ENCODE measurements at places on chromosomes 5 and 9.

GRCh38 chr9:89993678-89994630, 389.1 kb downstream of the GADD45G start:
- no peak for DNase-seq

DNA sequence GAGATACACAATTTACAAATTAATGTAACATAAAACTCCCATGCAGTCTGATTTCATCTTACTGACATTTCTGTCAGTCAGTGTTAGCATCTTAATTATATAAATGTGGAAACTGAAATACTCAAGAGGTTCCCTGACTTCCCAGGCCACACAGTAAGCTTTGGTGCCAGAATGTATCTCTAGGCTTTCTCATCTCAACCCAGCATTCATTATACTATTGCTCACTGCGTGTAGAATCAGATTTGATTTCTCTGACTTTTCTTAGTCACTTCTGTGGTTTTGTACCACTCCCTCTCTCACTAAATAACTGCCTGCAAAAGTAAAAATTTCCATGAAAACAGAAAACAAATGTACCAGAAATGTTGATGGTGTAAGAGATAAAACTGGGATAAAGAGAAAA, 31.7 kb upstream of the CDKN2B start:
- DNase-seq = no peak

DNA sequence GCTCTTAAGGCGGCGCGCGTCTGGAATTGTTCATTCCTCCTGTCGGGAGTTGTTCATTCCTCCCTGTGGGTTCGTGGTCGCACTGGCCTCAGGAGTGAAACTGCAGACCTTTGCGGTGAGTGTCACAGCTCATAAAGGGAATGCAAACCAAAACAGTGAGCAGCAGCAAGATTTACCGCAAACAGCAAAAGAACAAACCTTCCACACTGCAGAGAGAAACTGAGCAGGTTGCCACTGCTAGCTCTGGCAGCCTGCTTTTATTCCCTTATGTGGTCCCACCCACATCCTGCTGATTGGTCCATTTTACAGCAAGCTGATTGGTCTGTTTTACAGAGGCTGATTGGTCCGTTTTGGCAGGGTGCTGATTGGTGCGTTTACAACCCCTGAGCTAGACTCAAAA, 1365.3 kb upstream of the WWC1 start:
- no peak for DNase-seq

GRCh38 chr5:18491349-18491748, 857.1 kb downstream of the TAF11L14 start:
- no peak for DNase-seq

DNA sequence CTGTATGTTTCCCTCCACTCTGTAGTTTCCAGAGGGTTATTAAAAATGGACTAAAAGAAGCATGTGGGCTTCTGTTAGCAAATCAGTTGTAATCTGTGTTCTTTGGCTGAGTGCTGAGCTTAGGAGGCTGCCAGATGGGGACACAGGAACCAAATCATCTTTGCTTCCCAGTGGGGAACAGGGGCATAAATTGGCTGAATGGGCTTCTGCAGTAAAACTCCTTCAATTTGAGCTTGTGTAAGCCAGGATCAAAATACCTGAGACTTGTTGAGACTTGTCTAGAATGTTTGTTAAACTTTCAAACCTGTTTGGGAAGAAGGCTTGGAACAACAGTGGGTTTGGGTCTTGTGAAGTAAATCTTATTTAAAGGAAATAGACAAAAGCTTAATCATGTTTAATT, 32.2 kb upstream of the TNFAIP8 start:
- DNase-seq = no peak

GRCh38 chr9:32906213-32906612, 95.2 kb downstream of the APTX start:
- no peak for DNase-seq

DNA sequence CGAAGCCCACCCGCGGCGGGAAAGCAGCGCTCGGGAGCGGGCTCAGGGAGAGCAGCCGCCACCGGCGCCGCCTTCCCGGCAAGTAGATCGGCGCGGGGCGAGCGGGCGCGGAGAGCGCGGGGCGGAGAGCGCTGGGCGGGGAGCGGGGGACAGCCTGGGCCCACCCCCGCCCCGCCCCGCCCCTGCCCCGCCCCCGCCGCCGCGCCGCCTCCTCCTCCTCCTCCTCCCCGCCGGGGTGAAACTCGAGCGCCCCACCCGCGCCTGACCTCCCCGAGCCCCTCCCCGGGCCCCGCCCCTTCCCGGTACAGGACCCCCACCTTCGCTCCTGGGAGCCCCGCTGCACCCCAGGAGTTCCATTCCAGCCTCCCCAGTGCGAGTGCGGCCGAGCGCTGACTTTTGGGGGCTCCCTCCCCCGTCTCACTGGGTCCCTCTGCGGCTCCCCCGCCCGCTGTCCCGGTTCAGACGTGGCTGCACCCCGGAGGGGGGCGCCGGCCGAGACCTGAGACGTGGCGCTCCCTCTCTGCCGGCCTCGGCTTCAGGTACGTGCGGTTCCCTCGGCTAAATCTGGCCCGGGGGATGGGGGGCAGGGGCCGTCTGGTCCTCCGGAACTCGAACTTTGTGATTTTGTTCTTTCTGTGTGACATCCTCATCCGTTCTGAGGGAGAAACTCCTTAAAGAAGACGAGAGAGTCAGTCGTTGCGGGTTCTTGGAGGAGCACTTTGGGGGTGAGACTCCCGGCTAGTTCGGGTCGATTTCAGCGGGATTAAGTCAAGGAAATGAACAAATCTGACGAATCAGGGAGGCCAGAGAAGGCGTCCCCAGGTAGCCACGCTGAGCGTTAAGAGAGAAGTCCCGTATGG, at the start of gene SEMA5A:
Gene SEMA5A (minus strand): TSS at position 84 of the 860 bp plus-strand sequence. CDS start 166,129 bp downstream, outside the sequence.
- DNase-seq = no peak

DNA sequence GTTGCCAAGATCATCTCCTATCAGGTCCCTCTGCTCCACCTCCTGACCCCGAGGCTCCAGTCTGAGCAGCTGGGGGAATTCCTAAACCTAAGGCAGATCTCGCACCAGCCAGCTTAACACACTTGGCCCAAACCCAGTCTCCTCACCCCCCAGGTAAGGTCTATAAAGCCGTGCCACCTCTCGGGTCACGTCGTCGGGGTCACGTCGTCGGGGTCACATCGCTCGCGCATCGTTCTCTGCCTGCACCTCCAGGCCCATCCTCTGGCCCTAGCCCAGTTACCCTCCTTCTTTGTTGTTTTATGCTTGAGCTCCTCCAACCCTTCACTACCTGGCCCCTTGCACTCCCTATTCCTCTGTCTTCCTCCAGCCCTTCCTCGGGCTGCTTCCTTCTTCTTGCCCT, 77.2 kb downstream of the CTSL start:
- DNase-seq = no peak

DNA sequence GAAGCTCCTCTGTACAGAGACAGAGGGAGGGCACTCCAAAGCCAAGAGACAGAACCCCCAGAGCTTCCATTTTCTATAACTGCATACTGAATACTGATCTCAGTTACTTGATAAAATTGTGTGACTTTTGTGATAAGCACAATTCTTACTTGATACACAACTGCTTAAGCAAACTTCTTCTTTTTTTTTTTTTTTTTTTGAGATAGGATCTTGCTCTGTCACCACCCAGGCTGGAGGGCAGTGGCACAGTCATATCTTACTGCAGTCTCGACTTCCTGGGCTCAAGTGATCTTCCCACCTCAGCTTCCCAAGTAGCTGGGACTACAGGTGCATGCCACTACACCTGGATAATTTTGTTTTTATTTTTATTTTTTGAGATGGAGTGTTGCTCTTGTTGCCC, 252.1 kb upstream of the ZNF608 start:
- no peak for DNase-seq
